ENCODE measurements at places on chromosomes 2 and 18.
A peak's percentile ranks its signal among the peaks of the same experiment; 100 is the strongest.

- H3K27ac ChIP-seq: no peak overlapping the region
- no peaks in the 10 kb centered on the region for H3K27me3 ChIP-seq
- no peaks in the 10 kb centered on the region for H3K4me1 ChIP-seq
- no peaks in the 10 kb centered on the region for H3K36me3 ChIP-seq
- H3K4me3 ChIP-seq: no peak overlapping the region
Observed at GRCh38 chr18:63590966-63591695, 4.0 kb downstream of the SERPINB13 start.

GRCh38 chr2:72347081-72347480 lies 199.4 kb upstream of the CYP26B1 start:
- DNase-seq: no peak
- H3K36me3 ChIP-seq: no peaks in the 10 kb centered on the region
- no peaks in the 10 kb centered on the region for H3K27me3 ChIP-seq
- H3K4me1 ChIP-seq: no peaks in the 10 kb centered on the region
- H3K4me3 ChIP-seq: no peak overlapping the region
- no peak overlapping the region for H3K27ac ChIP-seq

- H3K4me3 ChIP-seq: no peak overlapping the region
- no peaks in the 10 kb centered on the region for H3K36me3 ChIP-seq
- peak; percentile 66 for DNase-seq
- H3K27me3 ChIP-seq: no peaks in the 10 kb centered on the region
Observed at GRCh38 chr2:29309090-29310029, 194.1 kb downstream of the CLIP4 start.

- DNase-seq: no peak
- no peaks in the 10 kb centered on the region for H3K27me3 ChIP-seq
- peaks cover 21% of the 10 kb centered on the region for H3K4me1 ChIP-seq
- H3K36me3 ChIP-seq: 0 out of 2 replicates have a peak, but pooled peaks cover 3% of the 10 kb centered on the region
Observed at GRCh38 chr2:134368009-134368817, 114.3 kb downstream of the MGAT5 start.

GRCh38 chr2:62787386-62787785 lies 81.9 kb downstream of the EHBP1 start:
- no peak overlapping the region for H3K4me3 ChIP-seq
- H3K27me3 ChIP-seq: no peaks in the 10 kb centered on the region
- no peaks in the 10 kb centered on the region for H3K4me1 ChIP-seq
- no peak overlapping the region for H3K27ac ChIP-seq
- H3K36me3 ChIP-seq: no peaks in the 10 kb centered on the region

- no peaks in the 10 kb centered on the region for H3K36me3 ChIP-seq
- DNase-seq: peak; percentile 42
- H3K4me3 ChIP-seq: no peak overlapping the region
Observed at GRCh38 chr2:46632349-46632748, 153.0 kb downstream of the TMEM247 start.

DNA sequence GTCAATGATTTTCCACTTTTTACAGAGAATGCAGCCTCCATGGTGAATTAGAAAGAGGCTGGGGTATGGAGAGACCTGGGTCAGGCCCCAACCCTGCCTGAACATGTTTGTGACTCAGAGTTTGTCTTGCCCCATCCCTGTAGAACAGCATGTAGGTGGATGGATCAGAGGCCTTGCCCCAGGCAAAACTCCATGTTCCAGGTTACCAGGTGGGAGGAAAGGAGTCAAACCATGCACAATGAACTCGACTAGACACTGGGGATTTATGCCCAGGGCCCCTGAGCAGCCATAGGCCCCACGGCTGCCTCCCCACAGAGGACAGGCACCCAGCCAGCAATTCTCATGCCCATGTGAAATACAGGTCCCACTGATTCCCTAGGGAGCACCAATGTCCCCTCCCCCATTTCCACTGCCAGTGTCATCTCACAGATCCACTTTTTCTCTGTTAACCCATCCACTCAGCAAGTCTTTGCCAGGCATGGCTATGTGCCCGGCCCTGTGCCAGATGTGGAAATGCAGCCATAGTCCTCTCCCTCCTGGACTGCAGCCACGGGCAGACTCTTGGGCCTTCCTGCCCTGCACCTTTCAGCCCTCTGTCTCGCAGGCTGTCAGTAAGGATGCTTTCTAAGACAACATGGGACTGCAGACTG lies 737.8 kb upstream of the HS6ST1 start:
- no peaks in the 10 kb centered on the region for H3K27me3 ChIP-seq
- no peak for DNase-seq
- no peak overlapping the region for H3K27ac ChIP-seq
- H3K36me3 ChIP-seq: no peaks in the 10 kb centered on the region
